Right kidney (tissue), 9 donors: ENCODE measurements at places on chromosomes 6 and 20.

GRCh38 chr6:33787346-33787953, 1.5 kb downstream of the LEMD2 start:
- no peak for DNase-seq

DNA sequence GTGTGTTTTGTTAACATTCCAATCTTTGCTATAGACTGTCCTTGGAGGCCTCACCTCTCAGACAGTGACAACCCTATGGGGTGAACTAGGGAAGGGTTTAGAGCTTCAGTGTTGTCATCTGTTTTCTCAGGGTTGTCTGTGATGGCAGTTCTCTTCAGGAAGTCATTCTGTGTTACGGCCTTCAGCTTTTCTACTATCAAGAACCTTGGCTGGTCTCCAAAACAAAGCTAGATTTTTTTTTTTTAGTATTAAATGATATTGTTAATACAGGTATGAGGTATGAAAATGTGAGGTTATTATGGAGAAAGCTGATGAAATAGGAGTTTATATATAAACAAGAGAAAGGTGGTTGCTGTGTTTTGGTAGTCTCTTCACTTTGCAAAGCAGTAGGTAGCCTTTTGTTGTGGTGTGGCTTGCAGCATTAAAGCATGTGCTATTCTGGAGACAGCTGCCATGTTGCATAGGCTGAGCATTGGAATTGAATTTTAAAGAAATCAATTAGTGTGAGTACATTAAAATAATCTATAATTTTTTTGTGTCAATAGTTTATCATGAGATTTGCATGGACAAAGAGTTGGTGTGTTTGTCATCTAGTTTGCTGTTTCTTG, 162.6 kb downstream of the CARMIL1 start:
- no peak for DNase-seq

DNA sequence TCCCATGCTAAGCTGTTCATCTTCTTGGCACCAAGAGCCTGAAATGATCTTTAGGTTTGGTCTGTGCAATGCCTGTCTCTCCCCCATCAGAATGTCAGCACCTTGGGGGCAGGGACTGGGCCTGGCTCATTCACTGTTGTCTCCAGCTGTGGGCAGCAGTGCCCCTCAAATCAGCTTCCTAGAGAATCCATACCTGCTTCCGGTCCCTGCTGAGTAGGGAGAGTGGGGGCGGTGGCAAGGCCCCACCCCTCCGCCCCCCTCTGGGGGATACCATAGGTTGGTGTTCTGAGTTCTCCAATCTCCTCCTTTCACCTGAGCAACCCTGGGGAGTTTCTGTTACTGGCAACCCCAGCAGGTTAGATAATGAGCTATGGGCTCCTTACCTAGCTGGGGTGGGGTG, 19.2 kb upstream of the SPDEF start:
- no peak for DNase-seq

DNA sequence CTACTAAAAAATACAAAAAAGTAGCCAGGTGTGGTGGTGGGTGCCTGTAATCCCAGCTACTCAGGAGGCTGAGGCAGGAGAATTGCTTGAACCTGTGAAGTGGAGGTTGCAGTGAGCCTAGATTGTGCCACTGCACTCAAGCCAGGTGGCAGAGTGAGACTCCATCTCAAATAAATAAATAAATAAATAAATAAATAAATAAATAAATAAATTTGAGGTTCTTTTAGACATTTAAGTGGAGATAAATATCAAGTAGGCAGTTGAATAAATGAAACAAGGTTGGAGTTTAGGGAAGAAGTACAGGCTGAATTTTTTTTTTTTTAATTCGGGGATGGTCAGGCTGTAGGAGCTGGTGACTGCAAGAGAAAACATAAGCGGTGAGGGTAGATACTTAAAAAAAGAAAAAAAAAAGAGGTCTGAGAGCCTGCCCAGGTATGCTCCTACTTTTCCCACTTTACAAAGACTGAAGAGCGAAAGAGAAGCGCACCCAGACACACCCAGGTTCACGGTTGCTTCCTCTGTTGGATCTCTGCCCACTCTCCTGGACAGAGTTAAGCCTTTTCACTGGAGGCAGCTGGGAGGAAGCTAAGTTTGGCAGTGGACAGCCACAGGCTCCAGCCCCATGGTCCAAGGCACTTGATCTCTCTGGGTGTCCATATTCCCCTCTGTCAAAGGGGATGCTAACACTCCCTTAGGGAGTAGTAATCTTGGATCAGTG, 100.9 kb upstream of the PRDM1 start:
- no peak for DNase-seq

- DNase-seq = no peak
Measured at GRCh38 chr6:168217216-168217879, 102.2 kb downstream of the DACT2 start.

GRCh38 chr6:135202836-135203235, 21.7 kb downstream of the MYB start:
- DNase-seq = no peak

DNA sequence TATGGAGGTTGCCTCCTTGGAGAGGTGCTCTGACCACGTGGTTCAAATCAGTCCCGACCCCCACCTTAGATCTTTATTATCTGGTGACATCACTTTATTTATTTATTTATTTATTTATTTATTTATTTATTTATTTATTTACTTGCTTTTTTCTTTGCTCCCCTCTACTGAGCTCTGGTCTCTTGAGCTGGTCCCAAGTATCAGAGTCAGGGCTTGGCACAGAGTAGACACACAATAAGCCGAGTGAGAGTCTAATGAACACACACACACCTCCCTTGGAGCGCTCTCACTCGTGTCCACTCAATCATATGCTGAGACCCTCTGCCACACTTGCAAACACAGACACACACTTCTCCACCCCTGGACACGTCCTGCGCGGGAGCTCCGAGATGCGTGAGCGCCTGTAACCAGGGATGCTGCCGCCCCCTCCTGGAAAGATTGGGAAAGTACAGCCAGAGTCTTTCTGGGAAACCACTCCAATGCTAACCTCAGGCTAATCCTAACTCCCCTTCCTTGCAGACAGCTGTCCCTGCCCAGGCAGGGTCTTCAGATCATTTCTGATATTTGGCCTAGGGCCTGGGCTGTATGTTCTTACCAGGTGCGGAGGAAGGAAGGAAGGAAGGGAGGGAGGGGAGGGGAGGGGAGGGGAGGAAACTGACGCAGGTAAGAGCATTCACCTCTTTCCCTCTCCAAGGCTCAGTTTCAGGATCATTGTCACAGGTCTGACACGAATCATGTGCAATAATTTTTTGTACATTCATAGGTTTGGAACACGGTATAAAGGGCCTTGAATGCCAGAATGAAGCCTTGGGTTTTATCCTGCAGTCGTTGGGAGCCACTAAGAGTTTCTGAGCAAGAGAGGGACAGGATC, 70.9 kb downstream of the STK35 start:
- DNase-seq = peak; percentile 71

- DNase-seq = no peak
Measured at GRCh38 chr6:20319520-20320357, 81.9 kb upstream of the E2F3 start.

- no peak for DNase-seq
Measured at GRCh38 chr6:15413466-15414234, 167.8 kb downstream of the JARID2 start.

DNA sequence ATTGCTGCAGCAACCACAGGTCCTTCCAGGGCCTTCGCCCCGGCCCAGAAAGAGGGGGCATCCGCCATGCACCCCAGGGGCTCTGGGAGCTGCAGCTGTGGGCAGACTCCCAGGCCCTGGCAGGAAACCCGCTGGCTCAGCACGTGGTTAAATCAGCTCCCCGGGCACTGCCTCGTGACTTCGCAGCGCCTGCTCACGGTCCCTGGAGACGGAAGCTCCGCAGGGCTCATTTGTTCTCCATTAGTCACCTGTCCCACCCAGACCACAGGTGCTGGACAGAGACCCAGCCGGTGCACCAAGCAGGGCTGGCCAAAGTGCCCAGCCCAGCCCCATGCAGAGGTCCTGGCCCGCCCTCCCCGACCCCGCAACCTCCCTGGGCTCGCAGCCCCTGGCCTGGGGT, 14.7 kb downstream of the KCNQ2 start:
- DNase-seq = no peak

- DNase-seq = no peak
Measured at GRCh38 chr6:7431674-7432390, 42.2 kb downstream of the RIOK1 start.

- DNase-seq = no peak
Measured at GRCh38 chr6:56025795-56026194, 150.4 kb upstream of the BMP5 start.

DNA sequence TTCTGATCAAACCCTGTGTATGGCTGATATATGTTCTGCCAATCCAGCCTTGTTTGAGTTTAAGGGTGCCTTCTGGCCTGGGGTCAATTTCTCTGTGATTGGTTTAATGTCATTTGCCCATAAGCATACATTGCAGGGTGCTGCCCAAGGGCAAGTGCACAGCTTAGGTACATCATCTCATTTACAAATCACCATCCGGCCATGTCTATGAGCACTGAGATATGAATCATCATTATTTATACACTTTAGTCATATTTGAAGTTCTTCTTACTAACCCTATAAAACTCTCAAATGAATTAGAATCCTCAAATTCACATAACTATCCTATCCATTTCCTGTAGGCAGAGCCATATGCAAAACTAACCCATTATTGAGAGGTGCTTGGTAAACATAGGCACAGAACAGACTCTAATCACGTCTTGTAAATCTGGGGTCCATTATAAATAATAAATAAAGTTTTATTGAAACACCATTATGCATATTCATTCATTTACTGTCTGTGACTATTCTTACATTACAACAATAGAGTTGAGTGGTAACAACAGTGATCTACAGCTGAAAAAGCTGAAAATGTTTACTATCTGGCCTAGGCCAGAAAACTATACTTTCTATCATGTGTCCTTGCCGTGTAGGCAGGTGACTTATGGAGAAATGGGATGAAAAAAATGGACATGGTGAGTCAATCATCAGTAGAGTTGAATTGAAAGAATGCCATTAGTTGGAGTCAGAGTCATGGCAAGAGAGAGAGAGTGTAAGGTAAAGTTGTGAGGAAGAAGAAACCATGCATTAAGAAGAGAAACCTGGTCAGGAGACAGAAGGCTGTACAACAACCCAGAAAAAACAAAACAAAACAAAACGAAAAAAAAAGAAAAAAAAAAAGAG, 25.0 kb downstream of the KCNQ5 start:
- DNase-seq = no peak

DNA sequence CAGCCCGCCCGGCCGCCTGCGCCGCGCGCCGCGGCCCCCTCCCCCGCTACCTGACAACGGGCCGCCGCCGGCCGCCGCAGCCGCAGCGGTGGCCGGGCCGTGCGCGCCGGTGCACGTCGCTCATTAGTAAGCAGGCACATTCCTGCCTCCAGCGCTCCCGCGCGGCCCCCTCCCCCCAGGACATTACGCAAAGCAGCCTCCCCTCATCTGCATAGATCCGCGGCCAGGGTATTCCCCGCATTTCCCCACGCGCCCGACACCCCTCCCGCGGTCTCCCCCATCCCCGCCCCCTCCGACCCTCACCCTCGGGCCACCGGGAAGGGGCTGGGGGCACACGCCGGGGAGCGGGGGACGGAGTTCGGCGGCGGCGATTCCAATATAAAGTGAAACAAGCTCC, at the start of gene HIVEP2:
TSS of gene HIVEP2 (minus strand) at position 128 of the 397 bp plus-strand sequence. CDS start 170,438 bp downstream, outside the sequence.
- no peak for DNase-seq

- DNase-seq = no peak
Measured at GRCh38 chr20:47258745-47259695, 97.5 kb downstream of the ZMYND8 start.

GRCh38 chr6:136736281-136736960, 55.9 kb downstream of the MAP3K5 start:
- DNase-seq = no peak

DNA sequence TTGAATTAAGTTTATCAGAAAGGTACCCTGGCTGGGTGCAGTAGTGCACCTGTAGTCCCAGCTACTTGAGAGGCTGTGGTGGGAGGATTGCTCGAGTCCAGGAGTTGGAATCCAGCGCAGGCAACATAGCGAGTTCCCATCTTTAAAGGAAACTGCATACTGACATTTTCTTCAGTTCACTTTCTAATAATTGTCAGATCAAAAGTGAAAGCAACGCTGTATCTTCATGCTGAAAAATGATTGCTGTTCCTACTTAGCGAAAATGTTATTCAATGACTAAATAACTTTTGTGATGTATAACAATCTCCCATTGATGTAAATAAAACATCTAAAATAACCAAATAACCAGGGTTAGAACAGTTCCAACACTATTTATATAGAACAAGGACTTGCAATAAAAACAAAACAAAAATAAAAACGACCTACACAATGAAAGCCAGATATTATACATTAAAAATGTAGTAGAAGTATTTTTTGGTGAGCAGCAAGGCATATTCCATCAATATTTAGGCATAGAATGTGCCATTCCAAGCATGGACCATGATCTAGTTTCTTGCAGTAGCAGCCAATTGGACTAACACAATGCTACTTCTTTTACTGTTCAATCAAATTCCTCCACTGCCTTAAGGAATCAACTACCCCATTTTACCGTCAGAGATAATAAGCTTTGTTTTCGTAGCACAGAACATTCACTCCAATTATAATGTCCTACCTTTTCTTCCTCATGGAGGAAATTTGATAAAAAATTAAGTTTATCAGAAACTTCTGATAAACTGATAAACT, 1.5 kb downstream of the LATS1 start:
- no peak for DNase-seq

- no peak for DNase-seq
Measured at GRCh38 chr20:24956001-24956841, 7.2 kb downstream of the CST7 start.

DNA sequence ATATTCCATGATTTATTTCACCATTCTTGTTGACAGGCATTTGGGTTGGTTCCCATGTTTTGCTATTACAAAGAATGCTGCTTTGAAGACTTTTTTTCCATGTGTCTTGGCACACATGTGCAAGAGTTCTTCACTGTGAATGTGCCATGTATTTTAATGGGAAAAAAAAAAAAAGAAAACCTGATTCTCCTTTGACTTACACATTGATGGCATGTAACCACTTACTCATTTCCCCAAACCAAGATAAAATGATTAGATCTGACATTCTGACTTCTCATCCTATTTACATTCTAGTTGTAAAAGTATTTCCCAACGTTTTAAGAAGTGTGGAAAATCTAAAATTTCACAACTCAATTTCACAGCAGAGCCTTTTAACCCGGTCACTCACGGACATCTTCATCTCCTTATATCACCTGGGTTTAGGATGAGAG, 4.4 kb downstream of the CAP2 start:
- DNase-seq = no peak

GRCh38 chr6:108543175-108543940, 17.4 kb upstream of the FOXO3 start:
- DNase-seq = no peak

DNA sequence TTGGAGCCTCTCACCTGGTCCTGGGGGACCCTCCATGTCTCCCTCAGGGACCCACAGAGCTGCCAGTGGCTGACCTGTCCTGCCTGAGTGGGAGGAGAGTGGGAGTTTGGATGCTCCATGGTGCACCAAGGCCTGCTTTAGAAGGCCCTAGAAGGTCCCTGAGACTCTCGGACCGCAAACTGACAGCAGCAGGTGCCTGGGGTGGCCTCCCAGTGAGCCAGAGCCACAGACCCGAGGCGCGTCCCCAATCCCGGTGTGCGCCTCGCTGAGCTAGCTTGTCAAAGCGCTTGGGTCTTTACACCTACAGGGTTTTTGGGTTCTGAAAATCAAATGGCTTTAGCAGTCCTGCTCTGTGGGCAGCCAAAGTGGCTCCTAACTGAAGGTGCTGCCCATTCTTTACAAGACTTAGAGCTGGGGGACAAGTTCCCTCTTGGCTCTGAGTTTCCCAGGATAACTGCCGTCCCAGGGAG, 4.9 kb downstream of the MYT1 start:
- DNase-seq = no peak
